HFF-Myc (cell line): ENCODE measurements at places on chromosomes 7 and 10.
A peak's percentile ranks its signal among the peaks of the same experiment; 100 is the strongest.

DNA sequence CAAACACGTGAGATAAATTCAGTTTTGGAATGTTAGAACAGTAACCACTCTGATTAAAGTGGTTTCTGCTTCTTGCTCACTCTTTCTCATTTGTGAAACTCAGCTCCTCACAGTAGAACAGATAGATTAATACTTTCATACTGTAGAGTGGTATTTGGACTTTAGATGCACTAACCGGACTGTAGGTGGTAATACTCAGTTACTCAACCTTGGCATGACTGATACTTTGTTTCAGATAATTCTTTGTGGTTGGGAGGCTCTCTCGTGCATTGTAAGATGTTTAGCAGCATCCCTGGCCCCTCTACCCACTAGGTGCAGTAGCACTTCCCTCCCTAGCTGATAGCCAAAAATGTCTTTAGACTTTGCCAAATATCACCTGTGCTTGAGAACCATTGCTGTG is 37.6 kb downstream of the MCU start:
- DNase-seq, result no peak

GRCh38 chr7:156166692-156167416 is 354.6 kb upstream of the SHH start:
- no peak for DNase-seq

DNA sequence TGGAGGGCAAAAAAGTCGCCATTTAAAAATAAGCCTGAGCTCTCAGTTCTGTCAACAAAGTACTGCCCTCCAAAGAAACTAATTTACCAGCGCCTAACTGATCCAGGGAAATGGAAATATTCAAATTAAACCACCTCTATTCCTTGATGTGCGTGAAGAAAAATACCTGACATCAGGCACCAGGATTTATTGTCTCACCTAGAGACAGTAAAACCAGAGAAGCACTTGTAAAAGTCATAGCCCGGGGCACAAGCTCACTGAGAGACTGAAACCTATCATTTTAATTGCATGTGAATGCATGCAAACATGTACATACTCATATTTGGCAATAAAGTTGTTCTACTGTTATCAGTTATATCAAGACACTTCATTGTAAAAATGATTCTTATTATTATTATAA is 147.3 kb upstream of the VSTM2A start:
- no peak for DNase-seq

DNA sequence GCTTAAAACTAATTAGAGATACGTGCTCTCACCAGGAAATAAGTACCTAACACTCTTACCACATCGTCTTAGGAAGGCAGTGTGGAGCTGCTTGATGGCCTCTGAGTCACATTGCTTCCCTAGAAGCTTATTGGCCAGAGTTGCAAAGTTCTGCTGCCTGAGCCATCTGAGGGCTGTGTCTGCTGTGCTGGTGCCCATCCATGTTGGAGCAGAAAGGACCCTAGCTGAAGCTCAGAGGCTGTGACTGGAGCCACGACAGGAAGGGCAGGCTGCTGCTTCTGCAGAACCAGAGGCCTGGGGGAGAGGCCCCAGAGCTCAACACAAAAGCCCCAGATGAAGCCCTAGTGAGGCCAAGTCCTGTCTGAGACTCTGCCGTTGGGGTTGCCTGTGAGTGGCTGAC is 64.8 kb upstream of the IGFBP3 start:
- DNase-seq, result peak; percentile 31

- no peak for DNase-seq
Observed at GRCh38 chr10:17460756-17461155, 6.4 kb upstream of the ST8SIA6 start.

GRCh38 chr10:25875556-25876165 is 58.4 kb upstream of the MYO3A start:
- peak; percentile 17 for DNase-seq

- DNase-seq, result no peak
Observed at GRCh38 chr10:62736168-62736546, 68.4 kb upstream of the ADO start.

DNA sequence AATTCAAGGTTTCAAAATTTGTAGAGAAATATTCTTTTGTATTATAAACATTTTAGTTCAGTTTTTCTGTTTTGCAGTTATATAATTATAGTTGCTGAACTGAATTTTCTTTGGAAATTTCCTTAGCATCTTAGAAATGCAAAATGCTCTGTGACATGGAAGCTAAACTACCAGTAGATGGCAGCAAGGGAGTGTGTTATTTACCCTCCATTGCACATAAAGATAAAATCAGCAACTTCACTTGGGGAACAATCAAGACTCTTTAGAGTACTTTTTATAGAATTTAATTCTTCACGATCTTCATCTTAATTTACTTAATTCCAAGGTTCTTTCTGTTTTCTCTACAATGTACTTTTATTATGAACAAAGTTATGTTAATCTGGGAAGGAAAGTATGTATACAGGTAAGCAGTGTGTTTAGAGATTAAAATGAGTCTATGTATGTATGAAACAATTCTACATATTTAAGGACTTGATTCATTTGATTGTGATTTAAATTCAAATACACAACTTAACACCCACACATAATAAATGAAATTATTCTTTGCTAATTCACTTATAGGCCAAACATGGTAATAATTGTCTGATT is 404.2 kb downstream of the THSD7A start:
- DNase-seq, result peak; percentile 33

DNA sequence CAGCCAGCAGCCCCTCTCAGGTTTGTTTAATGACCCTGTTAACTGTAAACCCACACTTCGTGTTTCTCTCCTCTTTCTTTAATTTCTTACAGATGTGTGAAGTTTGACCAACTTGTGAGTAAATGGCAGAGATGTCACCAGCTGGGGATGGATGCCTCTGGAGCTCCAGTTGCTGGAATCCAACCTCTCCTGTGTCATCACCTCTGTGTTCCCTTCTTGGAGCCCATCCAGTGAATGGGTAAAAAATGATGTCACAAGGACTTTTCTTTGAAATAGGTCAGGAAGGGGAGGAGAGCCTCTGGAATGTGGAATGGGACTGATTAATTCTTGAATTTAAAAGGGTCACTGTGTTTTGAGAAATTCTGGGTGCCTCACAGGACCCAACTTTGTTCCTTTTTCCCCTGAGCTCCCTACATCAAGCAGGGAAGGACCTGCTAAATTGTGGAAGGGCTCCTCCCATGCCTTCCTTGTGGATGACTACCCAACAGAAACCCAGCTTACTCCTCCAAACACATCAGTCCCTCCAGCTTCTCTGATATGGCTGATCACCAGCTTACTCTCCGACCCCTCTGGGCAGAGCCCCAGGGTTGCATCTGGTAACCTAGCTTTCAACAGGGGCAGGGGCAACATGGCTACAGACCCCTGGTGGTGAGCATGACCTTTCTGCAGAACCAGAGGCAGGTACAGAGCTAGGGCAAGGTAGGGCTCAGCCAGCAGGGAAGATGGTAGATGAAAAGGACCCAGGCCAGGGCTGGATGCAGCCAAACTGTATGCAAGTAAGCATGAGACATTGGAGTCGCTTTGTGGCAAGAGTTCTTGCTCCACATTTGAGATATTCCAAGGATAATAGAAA is 67.5 kb downstream of the STRA8 start:
- no peak for DNase-seq

- no peak for DNase-seq
Observed at GRCh38 chr7:150990416-150991186, at the start of gene NOS3. TSS of gene NOS3 (plus strand) at chr7:150991017. CDS start at chr7:150993804, 2,787 bp downstream.

DNA sequence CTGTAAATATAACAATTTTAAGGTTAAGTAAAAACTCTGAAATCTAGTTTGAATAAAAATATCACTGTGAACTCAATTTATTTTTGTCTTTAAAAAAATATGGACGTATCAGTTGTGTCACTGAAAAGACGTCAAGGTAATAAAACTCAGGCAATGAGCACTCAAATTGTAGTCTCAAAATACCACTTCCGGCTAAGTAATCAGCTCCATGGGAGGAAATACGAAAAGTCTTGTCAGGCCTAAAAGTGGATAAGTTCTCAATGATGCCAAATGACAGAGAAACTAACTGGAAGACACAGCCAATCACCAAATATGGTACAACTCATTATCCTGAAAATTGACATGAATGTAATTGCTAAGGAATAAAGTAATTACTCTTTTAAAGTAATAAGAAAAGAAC is 719 bp downstream of the CALN1 start:
- DNase-seq, result no peak

GRCh38 chr10:103060575-103060974 is 132.5 kb downstream of the NT5C2 start:
- no peak for DNase-seq

DNA sequence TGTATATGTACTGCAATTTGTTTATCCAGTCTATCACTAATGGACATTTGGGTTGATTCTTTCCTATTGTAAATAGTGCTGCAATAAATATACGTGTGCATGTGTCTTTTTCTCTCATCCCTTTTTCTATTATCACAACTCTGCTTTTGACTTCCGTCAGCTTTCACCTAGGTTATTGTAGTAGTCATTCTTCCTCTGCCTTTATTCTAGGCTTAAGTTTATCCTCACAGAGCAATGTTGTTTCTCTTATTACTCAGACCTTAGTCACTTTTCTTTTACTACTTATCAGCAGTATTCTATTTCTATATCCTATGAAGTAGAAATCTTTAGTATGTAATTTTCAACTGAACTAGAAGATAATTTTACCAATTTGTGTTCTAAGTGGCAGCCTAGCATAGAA is 175.3 kb upstream of the SEMA3E start:
- DNase-seq, result no peak

DNA sequence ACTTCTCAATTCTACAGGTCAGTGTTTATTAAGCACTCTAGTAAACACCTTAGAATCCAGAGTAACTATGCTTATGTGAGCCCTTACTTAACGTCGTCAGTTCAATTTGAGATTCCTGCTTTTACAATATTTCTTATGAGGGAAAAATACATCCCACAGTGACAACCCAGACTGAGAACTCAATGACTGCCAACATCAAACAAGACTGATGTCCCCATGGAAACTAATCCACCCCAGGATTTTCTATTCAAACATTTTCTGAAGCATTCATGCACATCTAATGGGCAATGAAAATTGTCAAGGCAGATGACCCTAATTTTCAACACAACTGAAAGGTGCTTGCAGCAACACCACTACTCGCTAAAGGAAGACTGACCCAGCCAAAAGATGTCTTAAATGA is 67.0 kb downstream of the ATE1 start:
- DNase-seq, result no peak

DNA sequence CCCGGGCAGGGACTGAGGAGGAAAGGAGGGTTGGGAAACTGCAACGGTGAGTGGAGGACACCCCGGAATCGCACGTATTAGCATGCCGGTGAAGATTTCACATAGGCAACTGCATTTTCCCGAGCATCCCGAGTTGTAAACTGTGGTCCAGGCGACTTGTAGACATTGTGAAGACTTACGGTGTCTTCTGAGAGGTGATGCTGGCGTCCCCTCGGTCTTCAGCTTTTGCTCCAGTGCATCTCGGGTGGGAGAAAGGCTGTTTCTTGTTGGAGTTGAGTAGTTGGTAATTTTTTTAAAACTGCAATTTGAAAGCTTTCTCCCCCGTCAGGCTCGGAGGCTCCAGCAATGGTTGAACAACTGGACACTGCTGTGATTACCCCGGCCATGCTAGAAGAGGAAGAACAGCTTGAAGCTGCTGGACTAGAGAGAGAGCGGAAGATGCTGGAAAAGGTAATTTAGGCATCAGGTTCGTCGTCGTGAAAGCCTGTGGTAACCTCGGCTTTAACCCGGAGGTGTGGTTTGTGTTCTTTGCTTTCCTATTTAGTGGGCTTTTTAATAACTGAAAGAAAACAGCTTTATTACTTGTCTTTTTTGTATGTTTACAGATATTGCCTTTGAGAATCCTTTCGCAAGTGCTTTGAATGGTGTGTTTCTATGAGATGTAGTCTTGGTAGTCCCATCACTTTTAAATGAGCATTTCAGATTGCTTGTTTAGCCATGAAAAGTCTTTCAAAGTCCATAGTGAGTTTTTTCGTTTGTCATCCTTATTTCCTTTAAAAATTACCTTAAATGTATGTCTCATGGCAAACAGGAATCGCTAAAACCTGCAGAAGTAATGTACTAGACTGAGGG is 687 bp downstream of the HELLS start:
- no peak for DNase-seq

GRCh38 chr7:63065684-63066083 is 933.0 kb upstream of the ZNF722 start:
- DNase-seq, result no peak

GRCh38 chr7:101198476-101198875 is 2.4 kb downstream of the MOGAT3 start:
- DNase-seq, result no peak
